ENCODE measurements at places on chromosomes 5 and 9.

- DNase-seq, result no peak
Observed at GRCh38 chr9:78023003-78023741, 8.4 kb downstream of the GNAQ start.

DNA sequence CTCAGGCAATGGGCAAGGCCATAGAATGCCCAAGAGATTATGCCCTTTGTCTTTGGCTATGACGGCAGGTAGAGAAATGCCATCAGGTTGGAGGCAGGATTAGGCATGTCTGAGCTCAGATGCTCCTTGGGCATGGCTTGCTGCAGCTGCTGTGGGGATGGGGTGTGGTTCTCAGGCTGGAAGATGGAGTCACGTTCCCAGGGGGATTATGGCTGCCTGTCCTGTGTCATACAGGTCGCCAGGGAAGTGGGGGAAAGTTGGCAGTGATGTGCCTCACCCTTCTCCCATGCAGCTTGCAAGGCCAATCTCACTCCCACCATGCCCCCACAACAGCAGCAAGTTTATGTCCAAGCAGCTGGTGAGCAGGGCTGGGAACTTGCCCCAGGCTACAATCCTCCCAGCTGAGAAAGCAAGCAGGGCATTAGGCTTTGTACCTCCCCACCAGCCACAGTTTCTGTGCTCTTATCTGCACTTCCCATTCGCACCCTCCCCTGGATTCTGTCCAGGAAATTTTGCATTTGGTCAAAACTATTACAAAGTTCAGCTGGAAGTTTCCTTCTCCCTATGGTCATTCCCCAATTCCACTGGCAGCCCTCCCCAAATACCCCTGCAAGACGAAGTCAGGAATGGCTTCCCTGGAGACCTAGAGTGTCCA lies 1788.0 kb upstream of the NUDT12 start:
- no peak for DNase-seq

DNA sequence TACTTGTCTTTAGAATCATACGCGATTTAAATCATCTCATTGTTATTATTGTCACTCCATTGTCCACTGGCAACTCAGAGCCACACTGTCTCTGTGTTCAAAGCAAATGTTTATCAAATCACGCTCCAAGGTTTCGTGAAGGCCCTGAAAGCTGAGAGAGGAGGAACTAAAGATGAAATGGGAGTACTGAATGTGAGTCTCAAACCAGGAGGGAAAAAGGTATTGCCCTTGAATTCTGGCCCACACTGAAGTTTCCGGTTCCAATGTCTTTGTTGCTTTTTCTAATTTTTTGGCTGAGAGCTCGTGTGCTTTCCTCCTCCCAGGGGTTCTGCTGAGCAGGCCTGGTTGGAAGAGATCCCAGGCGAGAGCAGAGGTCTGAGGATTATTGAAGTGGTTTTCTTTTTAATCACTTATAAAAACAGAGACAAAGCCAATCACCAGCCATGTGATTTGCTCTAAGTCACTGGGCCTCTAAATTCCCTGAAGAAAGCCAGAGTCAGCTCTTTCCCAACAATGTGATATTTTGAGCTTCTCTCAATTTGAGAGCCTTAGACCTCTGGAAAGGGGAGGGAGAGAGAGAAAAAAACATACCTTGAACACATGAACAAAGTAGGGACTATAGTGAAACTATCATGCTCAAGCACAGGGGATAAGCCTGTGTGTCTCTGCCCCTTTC lies 420.8 kb upstream of the GRAMD2B start:
- no peak for DNase-seq

- no peak for DNase-seq
Observed at GRCh38 chr9:123965801-123966686, 36.1 kb upstream of the DENND1A start.

DNA sequence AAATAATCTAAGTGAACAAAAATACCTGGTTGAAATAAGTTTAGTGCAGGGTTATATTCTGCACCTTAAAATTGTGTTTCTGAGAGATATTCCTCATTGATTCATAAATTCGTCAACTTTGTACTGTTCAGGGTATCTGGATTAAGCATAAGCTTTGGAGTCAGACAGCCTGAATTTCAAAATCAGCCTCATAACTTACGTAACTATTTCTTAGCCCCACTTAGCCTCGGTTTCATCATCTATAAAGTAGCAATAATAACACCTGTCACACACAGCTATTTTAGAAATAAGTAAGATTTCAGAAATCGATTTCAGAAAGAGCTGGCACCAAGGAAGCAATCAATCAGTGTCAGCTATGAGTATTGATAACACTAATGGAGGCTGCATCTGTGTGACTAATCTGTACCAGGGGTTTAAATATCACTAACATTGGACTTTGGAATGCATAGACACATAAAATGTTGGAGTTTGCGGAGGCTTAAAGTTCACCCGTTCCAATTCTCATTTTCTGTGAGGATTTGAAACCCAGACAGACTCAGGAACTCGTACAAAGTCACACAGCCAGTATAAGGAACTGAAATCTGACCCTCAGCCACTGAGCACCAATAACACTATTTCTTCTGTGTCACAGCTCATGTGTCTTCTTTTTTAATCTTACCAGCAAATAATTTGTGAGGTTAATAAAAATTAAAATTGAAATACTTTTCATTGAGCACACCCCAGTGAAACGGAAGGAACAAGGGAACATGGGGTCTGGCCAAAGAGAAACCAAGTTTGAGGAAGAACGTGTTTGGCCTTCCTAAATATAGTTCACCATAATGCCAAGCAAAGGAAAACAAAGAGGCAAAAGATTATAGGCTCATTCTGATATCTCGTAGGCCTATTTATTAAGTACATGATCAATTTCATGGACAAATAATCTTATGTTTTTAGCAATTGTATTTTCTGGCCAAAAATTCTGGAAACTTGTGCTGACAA lies 194.4 kb upstream of the PTGER4 start:
- no peak for DNase-seq

DNA sequence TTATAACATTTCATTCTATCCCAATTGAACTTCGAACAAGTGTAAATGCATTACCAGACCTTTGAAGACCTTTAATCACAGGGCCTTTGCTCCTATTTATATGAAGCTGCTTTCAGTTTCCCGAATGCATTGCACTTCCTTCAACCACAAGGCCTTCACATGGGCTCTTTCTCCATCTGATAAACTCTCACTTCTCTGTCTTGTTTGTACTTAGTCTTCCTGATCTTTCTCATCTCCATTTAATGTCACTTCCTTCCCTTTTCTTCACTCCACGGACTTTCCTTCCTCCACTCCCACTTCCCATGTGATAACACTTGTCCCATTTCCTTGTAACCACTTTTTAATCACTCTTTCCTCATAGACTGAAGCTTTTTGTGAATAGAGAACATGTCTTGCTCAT lies 74.3 kb upstream of the TNC start:
- DNase-seq, result no peak

DNA sequence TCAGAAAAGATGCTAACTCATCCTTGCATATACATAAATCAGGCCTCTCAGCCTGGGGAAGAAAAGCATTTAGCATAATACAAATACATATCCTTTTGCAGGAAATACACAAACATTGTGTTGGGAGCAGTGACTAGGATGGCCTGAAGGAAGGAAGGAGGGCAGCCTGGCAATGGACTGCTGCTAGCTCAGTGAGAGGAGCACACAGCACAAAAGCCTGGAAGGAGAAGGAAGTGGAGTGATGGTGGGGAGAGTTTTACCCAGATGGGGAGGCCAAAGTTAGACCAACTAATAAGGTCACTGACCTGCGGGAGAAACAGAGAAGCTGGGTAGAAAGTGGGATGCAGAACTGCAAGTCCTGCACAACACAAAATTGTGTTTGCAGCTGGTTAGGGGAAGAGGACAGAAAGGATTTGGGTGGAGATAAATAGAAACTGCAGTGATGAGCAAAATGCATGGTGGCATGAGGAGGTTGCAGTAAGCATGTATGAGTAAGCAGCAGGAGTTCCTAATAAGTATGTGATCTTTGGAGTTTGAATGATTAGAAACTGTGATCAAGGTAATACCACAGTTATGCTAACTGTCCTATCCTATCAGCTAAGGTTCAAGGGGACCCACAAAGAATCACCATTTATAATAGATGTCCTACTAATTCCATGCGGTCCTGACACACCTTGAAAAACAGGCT lies 39.5 kb downstream of the SEMA6A start:
- DNase-seq, result no peak

DNA sequence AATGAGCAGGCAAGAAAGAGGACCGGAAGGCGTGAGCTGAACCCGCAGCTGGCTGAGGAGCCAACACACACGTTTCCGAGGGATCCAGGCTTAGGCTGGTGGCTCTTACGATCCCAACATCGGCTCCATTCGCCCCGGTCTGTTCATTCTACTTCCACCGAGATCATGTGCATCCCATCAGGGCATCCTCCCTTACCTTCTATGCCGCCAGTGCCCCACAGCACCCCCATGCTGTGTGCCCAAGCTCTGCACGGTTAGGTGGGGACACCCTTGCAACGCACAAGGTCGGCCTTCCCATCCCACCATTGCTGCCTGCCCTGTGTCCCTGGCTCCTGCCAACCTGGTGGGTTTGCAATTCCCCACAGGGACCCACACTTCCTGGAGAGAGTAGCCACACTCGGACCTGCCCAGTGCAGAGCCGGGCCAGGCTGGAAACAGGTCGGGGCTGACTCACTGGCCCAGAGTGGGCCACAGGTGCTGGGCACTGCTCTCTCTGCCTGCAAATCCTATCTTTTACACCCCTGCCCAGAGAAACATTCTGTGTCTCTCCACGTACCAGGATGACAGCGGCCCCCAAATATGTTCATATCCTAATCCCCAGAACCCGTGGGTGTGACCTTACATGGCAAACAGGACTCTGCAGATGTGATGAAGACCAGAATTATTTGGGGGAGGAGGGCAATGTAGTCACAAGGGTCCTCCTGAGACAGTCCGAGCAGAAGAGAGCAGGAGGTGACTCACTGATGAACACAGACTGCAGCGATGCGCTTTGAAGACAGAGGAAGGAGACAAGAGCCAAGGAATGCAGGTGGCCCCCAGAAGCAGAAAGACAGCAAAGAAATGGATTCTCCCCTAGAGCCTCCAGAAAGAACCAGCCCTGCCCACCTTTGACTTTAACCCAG lies 182.2 kb downstream of the AUH start:
- peak; percentile 50 for DNase-seq

- no peak for DNase-seq
Observed at GRCh38 chr5:76820526-76820890, 1.7 kb downstream of the F2RL1 start.

GRCh38 chr5:61569353-61569752 lies 237.3 kb downstream of the ZSWIM6 start:
- no peak for DNase-seq

GRCh38 chr5:14838396-14839319 lies 32.9 kb downstream of the ANKH start:
- DNase-seq, result no peak

GRCh38 chr9:126591922-126592321 lies 21.8 kb upstream of the LMX1B start:
- DNase-seq, result no peak

DNA sequence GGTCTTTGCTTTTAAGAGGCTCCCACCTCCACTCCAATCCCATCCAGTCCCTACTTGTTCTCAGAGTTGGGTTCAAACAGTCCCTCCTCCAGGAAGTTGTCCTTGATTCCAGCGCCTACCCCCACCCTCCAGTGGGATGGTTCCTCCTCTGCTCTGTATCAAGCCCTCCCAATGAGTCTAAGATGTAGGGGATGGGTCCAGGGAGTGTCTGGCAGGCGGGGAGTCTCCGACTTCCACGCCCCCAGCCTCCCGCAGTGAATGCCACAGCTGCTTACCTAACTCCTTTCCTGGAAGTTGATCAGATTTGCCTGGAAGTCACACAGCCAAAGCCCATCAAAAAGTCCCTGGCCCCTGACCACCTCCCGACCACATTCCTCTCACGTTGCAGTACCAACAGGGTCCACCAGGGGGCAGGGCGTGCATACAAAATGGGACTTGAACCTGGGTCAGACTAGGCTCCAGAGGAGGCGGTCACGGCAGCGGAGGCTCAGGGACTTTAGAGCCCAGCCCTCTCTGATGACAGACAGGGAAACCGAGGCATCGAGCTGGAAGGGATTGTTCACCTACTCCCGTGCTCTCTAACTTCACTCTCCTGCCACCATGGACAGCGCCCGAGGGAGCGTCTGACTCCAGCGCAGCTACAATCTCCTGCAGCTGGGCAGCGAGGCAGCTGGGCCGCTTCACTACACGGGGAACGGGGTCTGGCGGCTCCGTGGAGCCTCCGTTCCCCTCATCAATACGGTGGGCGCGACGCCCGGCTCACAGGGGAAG lies 25.0 kb upstream of the TDRD7 start:
- DNase-seq, result peak; percentile 85

DNA sequence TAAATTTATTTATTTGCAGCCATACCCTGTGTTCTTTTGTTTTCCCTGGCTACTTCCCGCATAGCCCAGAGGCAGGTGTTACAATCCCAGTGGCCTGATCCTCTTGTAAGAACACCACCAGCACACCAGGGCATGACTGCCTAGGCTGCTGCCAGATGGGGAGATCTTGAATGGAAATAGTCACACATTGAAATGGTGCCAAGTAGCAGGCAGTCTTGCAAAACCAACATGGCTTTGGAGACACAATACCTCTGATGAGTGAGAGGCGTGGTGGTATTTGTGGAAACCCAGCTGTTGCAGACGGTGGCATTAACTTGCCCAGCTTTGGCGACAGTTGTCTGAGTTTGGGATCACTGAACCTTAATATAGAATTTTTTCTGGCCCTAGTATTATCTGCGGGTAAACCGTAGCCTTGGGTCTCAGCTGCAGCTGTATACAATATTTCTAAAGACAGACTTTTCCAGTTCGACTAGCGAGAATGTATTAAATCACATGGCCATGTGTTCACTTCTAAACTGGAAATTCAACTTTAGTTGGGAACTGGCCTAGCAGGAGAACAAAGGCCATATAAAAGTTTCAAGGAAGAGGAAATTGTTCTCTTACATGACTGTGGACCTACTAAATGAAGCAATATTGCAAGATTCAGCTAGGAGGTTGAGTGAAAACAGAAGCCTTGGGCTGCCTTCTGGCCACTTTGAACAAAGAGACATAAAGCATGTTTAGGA lies 277.0 kb downstream of the SMARCA2 start:
- DNase-seq, result peak; percentile 14

- no peak for DNase-seq
Observed at GRCh38 chr9:129451089-129451656, 169.7 kb downstream of the C9orf50 start.
